ENCODE measurements at places on chromosomes 2 and 18.
A peak's percentile ranks its signal among the peaks of the same experiment; 100 is the strongest.

- DNase-seq, result no peak
Measured at GRCh38 chr2:236972491-236973342, 113.0 kb upstream of the COPS8 start.

DNA sequence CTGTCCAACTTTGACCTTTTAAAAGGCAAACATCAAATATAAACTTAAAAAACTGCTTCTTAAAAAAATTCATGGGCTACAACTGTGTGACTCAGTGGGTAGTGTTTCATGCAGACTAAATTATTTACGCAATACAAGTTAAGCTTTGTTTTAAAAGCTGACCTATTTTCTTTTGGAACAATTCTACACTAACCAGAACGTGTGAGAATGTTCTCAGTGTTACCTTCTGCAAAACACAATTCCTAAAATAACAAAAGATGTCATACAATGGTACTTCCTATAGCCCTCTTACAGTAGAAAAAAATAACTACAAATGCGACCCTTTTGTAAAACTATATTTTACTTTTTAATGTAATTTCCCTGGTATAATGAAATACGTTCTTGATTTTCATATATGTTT lies 793.8 kb upstream of the FSHR start:
- no peak for DNase-seq

DNA sequence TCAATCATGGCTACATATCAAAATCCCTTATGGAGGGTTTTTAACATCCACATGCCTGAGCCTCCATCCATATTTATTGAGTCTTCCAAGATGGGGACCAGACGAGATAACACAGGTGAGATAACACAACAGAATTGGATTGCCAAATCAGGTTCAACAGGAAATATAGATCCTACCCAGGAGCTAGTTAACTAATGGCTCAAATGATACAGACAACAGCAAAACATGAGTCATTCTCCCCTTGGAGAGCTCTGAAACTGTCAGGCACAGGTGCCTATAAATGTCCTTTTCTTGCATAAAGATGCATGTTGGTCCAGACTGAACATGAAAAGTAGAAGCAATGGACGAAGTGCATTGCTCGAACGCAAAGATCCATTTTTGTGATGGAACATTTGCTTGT lies 202.2 kb downstream of the CDH20 start:
- no peak for DNase-seq

DNA sequence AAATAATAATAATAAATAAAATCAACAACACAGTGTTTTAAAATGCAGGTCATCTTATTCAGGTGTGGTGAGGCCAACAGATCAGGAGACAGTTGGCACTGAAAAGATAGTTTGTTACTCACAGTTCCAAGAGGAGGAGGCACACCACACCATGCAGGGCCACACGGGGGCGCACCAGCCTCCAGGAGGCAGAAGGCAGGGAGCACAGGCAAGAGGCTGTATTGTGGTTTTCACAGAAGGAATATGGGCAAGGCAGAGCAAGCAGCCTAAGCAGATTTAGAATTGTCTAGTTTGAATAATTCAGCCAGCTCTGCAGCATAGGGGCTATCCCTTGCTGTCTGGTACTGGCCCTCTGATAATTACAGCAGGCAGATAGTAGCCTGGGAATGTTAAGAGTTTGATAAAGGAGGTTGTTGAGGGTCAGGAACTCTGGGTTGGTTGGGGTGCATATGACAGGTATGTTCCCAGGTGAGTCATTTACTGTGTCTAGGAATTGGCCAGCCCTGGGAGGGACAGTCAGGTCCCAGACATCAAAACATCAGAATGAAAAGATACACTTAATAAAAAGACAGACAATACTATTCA lies 31.3 kb downstream of the KIAA2012 start:
- DNase-seq, result peak; percentile 15

DNA sequence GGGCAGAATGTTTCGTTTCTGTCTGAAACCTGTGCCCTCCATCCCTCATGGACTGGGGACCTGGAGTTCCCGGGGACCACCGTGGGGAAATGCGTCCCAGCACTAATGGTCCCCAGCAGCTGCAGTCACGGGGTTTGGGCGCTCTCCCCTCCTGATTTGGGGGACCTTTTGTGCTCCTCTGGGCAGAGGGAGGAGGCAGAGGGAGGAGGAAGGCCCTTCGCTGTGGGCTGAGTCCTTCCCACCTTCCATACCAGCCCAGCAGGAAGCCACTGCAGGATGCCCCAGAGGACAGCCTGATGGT lies 3.2 kb downstream of the GPR35 start:
- no peak for DNase-seq

GRCh38 chr2:126994340-126994777 lies 95.7 kb downstream of the TEX51 start:
- DNase-seq, result no peak

GRCh38 chr18:50748243-50749229 lies 71.3 kb downstream of the MRO start:
- DNase-seq, result no peak

DNA sequence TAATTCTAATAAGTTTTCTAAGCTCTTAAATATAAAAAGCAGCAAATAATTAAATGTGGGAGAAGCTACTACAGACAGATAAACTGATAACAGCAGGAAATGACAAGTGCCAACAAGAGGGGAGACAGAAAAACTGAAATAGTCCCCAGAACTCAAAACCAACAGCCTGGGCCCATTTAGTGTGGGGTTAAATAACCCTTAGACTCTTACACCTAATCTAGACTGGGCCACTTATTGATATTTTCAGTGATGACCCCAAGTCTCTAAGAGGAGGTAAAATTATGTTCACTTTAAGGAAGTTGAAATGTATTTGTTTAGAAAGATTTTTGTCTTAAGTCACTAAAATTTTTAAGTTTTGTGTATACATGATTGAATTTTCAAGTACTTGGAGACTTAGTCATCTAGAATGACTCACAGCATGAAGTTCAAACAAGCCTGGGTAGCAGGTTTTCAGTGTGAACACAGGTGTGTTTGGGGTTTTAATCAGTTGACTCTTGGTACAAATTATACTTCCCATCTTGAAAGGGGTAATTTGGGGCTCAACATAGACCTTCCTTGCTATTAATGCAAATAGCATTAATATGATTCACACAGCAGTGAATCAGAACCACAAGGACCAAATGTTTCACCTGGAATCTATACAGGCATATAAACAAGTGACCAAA lies 54.9 kb upstream of the MYO3B start:
- DNase-seq, result peak; percentile 13

DNA sequence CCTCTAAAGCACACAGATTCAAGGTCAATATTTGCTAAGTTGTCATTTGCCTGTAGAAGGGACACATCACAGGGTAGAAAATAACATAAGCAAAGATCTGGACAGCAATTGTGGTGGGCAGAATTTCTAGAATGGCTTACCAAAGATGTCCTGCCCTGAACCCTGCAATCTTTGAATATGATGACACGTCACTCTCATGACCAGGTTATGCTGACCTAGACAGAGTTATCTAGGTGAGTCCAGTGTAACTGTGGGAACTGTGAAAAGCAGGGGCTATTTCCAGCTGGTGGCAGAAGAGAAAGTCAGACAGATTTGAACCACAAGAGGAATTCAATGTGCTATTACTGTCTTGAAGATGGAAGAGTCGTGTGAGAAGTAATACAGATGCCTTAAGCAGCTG lies 112.3 kb upstream of the CNGA3 start:
- no peak for DNase-seq

DNA sequence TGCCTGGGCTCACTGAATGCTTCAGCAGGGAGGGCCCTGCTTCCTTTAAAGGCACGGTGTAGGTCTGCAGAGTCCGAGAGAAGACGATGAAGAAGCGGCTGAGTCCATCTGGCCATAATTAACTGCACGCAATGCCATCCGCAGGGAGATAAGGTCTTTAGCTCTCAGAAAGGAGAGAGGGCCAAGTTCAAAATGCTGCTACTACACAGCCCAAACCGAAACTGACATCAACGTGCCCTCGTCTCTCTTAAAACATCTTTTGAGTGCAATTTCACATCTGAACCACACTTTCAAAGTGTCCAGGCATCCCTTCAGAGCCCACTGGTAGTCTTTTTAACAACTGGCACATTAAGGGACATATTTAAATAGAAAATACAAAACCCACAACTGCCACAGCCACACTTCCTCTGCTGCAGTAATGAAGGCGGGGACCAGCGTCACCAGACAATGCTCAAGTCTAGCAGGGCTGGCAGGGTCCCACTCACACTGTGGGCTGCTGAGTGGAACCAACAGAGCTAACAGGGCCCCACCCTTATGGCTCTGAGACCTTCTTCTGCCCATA lies 35.8 kb downstream of the ST3GAL5 start:
- no peak for DNase-seq

DNA sequence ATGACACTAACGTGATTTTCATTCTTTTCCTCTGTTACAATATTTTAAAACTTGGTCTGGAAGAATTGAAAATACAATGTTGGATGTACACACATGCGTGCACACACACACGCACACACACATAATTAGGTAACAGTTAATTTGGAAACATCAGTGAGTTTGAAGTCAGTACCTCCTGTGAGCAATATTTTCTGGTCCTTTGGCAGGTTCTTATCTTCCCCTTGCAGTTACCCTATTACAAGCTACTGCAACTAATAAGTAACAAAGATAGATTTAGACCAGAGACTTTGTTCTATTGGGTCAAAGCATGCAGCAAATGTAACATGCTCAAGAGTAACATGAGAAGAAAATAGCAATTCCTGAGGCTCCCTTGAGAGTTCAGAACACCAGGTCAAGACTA lies 73.3 kb downstream of the ZNF385B start:
- no peak for DNase-seq

- DNase-seq, result no peak
Measured at GRCh38 chr2:38722271-38723061, 28.7 kb downstream of the SRSF7 start.

DNA sequence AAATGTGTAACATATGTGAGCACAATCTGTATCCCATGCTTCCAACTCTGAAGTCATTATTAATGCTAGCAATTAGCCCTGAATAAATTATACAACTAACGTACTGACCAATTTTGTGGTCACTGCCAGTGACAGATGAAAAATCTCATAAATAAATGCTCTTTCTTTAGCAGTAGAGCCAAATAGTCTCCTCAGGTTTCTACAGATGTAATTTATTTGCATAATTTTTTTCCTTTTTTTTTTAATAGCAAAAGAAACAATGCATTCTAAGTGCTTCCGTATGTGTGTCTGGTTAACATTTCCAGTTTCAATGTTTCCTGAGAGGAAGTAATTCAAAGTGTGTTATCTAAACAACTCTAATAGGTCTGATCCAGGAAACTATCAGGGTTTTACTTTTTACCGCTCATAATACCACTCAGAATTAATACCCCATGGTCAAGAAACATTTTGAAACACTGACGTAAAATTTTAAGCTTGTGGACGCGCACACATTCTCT lies 108.4 kb downstream of the MEP1B start:
- no peak for DNase-seq

DNA sequence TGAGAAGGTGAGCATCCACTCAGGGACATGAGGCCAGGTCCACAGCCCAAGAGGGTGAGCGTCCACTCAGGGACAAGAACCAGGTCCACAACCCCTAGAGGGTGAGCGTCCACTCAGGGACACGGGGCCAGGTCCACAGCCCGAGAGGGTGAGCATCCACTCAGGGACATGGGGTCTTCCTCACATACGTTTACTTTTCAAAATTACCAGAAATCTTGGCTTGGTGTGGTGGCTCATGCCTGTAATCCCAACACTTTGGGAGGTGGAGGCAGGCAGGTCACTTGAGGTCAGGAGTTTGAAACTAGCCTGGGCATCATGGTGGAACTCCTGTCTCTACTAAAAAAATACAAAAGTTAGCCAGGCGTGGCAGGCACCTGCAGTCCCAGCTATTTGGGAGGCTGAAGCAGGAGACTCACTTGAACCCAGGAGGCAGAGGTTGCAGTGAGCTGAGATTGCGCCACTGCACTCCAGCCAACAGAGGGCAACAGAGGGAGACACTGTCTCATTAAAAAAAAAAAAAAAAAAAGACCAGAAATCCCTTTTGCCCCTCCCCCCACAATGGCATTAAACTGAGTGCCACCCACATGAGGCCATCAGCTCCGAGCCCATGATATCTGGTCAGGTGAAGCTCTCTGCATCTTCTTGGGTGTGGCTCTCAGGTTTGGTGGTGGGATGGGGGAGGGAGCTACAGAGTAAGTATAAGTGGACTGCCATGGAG lies 9.0 kb upstream of the MBP start:
- no peak for DNase-seq

DNA sequence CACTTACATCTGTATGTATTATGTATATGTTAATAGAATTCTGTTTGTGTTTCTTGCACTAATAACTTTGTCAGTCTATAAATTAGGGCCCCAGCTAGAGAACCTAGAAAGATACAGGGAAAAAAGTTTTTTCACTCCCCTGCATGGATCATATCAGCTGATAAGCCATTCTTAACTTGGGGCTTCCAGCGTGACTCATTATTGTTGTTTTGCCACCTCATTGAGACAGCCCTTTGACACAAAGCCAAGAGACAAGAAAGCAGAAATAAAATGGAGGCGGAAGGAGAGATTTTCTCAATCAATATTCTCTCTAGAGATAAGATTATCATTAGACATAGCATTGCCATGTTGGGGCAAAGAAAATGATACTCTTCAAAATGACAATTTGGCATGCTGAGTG lies 93.4 kb downstream of the AKAIN1 start:
- DNase-seq, result no peak

DNA sequence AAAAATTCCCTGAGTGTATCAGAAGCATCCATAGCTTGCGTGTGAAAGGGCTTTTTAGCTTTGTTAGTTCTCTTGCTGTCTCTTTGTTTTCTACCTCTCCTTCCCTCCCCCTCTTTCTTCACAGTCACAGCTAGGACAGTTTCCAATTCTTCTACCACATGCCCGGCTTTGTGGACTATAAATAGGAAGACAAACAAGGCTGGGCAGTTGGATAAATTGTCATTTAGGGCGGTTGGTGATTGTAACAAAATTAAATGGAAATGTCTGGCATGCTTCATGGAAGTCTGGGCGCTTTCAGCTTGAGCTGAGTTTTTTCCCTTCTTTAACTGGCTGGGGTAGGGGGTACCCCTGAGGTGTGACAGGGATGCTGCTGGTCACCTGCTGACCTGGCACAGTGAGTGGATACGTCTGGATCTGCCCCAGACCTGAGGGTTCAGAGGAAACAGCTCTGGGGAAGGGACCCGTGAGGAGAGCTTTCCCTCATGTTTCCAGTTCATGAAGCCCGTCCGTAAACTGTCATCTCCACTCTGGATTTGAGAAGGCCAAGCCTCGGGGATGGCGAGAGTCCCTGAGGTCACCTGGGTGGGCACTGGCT lies 29.0 kb upstream of the GIGYF2 start:
- no peak for DNase-seq

Data from NCI-H446 treated with DMSO at 0.1 percent for 48 hours (cell line).